Globus pallidus (tissue), 1 donor: ENCODE measurements at places on chromosomes 12 and 14.

GRCh38 chr14:54784060-54784459 lies 118.6 kb downstream of the GCH1 start:
- DNase-seq = no peak

DNA sequence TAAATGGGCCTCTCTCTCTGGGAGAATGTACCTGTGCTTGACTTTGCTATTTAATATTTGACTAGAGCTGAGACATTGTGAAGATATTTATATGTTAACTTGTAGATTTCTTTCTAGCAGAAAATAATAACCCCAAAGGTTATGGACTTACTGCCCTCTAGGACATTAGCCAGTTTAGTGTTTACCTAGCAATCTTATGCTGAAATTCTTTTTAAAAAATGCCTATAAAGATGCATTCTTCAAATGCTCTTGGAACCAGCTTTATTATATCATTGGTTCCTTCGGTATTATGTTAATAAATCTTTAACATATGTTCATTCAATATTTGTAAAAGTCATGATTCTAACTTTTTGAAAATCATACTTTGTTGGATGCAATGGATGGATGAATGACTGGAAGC lies 28.0 kb downstream of the GPR19 start:
- no peak for DNase-seq

DNA sequence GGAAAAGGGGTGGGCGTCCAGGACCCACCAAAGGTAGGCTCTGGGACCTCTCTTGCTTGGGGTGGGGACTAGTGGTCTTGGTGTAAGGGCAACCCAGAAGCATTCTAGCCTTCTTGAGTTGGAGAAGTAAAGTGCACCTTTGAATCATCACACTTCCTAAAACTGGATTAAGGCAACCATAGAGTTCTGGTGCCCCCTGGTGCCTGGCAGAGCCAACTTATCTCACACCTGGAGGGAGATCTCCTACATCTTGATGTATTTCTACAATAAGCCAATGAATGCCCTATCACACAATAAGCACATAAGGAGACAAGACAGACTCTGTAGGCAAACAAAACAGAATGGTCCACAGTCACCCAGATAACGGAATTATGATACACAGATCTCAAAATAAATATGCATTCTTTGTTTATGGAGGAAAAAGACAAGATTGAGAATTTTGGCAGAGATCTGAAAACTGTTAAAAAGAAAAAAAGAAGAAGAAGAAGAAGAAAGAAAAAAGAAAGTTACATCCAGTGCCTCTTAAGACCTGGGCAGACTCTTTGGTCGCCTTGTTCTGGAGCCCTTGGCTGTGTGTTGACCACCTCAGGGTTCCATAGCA lies 95.9 kb upstream of the PPP2R5C start:
- no peak for DNase-seq

DNA sequence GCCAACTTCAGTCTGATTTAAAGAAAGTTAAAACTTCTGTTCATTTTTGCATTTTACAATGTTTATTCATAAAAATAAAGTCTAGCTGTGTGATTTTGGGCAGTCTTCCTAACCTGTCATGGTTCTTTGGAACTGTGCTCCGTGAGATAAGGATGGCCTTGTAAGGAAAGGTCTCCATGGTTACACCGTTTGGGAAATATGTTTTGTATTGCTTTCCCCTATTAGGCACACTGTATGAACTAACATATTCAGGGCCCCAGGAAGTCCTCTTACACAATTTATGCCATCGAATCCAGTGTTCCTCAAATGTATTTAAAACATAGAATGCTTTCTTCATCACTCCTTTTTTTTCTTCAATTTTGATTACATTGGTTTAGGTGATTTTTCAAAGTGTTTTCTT lies 54.5 kb downstream of the APAF1 start:
- no peak for DNase-seq

- no peak for DNase-seq
Measured at GRCh38 chr12:116880817-116881324, 370 bp downstream of the HRK start.

- peak; percentile 60 for DNase-seq
Measured at GRCh38 chr12:69254046-69254445, 14.7 kb downstream of the CPSF6 start.

DNA sequence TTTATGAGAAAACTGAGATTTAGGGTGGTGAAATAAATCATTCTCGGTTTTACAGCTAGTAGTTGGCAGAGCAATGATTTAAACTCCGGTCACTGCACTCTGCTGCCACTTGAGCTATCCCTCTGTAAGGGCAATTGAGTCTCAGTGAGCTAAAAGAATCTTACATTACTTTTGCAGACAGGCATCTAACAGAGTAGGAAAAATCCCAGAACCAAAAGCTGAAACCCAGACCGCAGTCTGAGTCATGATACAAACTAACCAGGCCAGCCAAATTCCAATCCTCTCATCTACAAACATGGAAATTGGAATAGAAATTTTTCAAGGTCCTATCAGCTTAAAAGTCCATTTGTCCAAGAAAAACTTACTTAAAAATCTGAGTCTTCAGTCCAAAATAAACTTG lies 73.7 kb downstream of the ANKS1B start:
- no peak for DNase-seq

DNA sequence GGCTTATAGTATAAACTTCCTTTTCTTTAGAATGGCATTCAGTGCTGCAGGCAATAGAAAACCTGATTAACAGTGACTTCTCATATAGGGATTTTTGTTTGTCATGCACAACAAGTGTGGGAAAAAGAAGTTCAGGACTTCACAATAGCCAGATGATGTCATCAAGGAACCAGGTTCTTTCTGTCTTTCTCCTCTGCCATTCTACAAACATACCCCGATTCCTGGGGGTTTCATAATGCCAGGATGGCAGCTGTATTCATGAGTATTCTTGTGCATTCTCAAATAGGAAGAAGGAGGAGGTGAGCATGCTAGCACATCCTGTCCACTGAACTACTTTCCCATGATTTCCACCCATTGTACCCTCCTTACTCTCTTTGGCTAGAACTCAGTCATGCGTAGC lies 182.7 kb upstream of the EEA1 start:
- no peak for DNase-seq

DNA sequence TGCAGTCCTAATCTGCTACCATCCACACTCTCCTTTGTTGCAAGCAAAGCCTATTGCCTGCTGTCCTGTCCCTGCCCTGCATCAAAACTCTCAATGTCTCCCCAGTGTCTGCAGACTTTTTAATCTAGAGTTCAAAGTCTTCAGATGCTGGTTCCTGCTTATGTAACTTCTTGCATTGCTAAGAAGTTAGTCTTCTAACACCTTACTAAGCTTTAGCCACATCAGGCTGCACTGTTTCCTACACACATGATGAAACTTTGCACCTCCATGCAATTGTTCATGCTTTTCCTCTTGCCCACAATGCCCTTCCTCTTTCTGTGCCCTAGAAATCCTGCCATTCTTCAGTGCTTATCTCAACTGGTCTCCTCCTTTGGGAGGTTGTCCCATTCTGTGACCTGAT lies 16.2 kb upstream of the DICER1 start:
- DNase-seq = no peak

- no peak for DNase-seq
Measured at GRCh38 chr12:108110844-108111243, 18.2 kb upstream of the WSCD2 start.

DNA sequence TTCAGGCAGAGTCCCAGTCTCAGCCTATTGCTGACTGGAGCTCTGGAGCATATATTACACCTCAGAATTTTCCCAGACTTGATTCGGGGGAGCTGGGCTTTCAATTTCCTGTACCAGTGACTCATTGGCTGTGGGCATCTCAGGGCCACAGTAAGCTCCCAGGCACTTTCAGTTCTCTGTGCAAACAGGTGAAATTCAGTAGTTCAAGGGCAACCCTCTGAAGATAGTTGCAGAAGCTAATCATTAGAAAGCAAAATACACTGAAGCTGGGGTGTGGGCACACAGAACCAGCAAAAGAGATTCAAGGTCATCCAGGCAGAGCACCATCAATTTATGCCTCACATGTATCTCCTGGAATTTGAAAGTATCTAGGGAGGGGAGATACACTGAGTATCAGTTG lies 8.1 kb upstream of the NIN start:
- no peak for DNase-seq

DNA sequence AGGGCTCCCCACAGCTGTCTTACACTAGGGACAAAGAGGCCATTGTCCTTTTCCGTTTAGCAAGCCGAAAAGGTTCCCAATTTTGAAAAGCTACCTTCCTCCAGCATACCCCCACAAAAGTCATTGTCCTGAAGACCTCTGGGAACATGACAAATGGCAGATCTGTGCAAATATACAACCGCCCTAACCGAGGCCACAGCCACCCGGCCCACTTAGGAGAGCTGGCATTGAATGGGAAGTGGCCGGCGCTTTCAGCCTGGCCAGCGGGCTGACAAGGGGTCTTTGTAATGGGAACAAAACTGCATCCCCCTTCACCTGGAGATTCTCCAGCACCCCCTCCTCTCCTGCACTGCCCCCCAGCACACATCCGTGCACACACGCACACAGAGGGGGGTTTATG lies 48.1 kb upstream of the VASH1 start:
- no peak for DNase-seq

- no peak for DNase-seq
Measured at GRCh38 chr12:109274381-109274780, 34.7 kb downstream of the FOXN4 start.

GRCh38 chr12:105983622-105984320 lies 155.0 kb downstream of the NUAK1 start:
- DNase-seq = no peak

DNA sequence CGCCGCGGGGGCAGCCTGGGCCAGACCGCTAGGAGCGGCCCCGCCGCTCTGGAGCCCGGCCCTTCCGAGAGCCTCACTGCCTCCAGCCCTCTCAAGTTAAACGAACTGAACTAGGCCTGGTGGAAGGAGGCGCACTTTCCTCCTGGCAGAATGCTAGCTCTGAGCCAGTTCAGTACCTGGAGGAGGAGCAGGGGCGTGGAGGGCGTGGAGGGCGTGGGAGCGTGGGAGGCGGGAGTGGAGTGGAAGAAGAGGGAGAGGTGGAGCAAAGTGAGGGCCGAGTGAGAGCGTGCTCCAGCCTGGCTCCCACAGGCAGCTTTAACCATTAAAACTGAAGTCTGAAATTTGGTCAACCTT lies 5.3 kb downstream of the LTB4R start:
- DNase-seq = no peak

GRCh38 chr12:105409801-105410471 lies 79.4 kb downstream of the C12orf75 start:
- no peak for DNase-seq

GRCh38 chr14:75769047-75769685 lies 108.1 kb downstream of the TTLL5 start:
- no peak for DNase-seq

DNA sequence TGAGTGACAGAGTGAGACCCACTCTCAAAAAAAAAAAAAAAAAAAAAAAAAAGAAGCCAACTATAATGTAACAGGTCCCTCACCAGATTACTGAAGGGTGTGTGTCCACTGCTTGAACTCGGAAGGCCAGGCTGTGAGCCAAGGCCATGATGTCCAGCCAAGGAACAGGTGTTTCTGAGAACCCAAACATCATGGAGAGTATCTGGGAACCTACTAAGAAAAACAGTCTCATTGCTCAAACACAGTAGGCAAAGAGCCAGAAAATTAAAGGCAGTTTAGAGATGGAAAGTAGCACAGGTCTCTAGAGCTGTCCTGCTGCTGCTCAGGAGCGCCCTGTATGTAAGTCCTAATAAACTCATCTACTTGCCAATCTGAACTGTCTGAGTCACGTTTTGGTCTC lies 12.5 kb upstream of the MAP4K5 start:
- no peak for DNase-seq

GRCh38 chr14:76769636-76770292 lies 8.5 kb downstream of the VASH1 start:
- no peak for DNase-seq

- no peak for DNase-seq
Measured at GRCh38 chr12:106585105-106585520, 2.3 kb downstream of the RFX4 start.

DNA sequence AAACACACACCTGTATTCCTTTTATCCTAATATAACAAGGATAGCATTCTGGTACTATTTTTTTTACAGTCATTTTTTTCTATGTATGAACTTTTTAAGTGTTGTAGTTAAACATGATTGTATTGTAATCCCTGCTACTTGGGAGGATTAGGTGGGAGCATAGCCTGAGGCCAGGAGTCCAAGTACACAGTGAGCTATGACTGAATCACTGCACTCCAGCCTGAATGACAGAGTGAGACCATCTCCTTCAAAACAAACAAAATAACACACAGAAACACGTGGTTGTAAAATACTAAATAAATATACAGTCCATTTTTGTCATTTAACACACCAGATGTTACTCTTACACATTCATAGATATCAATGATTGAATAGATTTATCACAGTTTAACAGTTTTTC lies 56.9 kb downstream of the MAP4K5 start:
- DNase-seq = no peak

DNA sequence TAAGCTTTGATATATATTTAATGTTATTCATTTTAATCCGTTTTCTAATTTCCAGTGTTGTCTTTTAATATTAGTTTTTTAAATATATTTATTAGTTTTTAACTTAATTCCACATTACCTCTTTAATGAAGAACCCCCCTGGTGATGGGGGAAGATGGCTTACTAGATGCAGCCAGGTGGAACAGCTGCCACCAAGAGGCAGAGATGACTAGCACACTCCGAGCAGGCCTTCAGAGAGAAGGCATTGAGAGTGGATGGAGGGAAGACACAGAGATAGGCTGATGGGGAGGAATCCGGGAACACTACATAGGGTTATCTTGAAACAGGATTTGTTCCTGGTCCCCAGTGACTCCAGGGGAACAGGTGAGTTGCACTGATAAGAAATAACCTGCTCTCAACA lies 771.6 kb downstream of the LRFN5 start:
- no peak for DNase-seq

GRCh38 chr12:24488091-24488596 lies 460.8 kb downstream of the BCAT1 start:
- no peak for DNase-seq

DNA sequence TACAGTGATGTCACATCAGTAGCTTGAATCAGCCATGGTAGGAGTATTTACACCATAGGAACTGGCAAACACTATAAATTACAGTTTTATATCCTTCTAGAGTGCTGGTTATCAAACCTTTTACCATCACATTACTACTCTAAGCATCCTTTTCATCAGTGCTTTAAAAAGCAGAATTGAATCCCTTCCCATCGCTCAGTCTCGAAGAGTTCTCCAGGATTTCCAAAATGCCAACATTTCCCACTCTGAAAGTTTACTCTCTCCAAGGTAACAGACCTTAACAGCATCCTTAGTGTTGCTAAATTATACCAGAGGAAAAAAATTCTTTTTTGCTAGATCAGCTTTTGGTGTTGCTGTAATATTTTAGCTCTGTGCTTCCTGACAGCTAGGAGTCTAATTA lies 209.4 kb upstream of the USP15 start:
- DNase-seq = no peak

DNA sequence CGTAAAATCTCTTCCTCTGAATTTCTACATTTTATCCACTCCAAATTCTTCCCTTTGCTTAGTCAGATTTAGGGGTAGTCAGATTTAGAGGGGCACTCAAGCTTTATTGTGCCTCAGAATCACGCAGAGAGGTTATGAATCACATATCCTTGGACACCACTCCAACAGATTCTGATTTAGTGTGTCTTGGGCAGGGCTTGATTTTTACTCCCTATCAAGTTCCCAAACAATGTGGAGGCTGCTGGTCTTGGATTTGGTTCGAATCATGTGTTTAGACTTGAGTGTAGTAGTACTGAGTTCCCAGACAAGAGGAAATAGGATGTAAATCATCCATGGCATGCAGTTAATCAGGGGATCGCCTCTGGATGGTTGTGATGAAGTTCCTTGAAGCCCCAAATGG lies 298.1 kb upstream of the CLEC14A start:
- no peak for DNase-seq
